ENCODE measurements at places on chromosomes 7 and 10. TPM values are rescaled to one million over a fixed set of nuclear protein-coding genes. Genes with fewer than 3 reads are reported as not detected.

IFIT1 gene
- total RNA-seq, result 13.7 TPM

HYAL4 gene
- not detected for total RNA-seq

HMX2 gene
- not detected for total RNA-seq

CDH23 gene
- total RNA-seq, result 0.18 TPM

ABCC2 gene
- 1.6 TPM for total RNA-seq

MIOS gene
- total RNA-seq, result 22.8 TPM

GALNT17 gene
- total RNA-seq, result not detected

CACNB2 gene
- total RNA-seq, result 9.0 TPM

IL15RA gene
- 4.4 TPM for total RNA-seq

MMD2 gene
- not detected for total RNA-seq

SH2B2 gene
- 1.2 TPM for total RNA-seq

SLC13A4 gene
- not detected for total RNA-seq

KCP gene
- total RNA-seq, result 0.14 TPM

SERPINE1 gene
- 240 TPM for total RNA-seq

PRPS1L1 gene
- 0.09 TPM for total RNA-seq

FAM131B gene
- 1.00 TPM for total RNA-seq

SORBS1 gene
- 1.5 TPM for total RNA-seq

OR13A1 gene
- not detected for total RNA-seq

CTTNBP2 gene
- 0.28 TPM for total RNA-seq

IDE gene
- 25.5 TPM for total RNA-seq

LIPN gene
- not detected for total RNA-seq

SLC39A12 gene
- total RNA-seq, result not detected

STEAP2 gene
- total RNA-seq, result 50.3 TPM

TMEM270 gene
- not detected for total RNA-seq

CALHM3 gene
- not detected for total RNA-seq

CFTR gene
- total RNA-seq, result 0.14 TPM

AKR1D1 gene
- not detected for total RNA-seq

PLXDC2 gene
- 20.9 TPM for total RNA-seq

GSDME gene
- total RNA-seq, result 48.9 TPM

KLF6 gene
- total RNA-seq, result 18.8 TPM

OGDH gene
- 49.8 TPM for total RNA-seq

POLR2J2 gene
- 3.9 TPM for total RNA-seq

SFTPA1 gene
- total RNA-seq, result not detected

TLX1 gene
- total RNA-seq, result not detected
